ENCODE measurements at places on chromosomes 12 and 14.

GRCh38 chr14:95270203-95270602 lies 49.5 kb downstream of the CLMN start:
- DNase-seq = no peak

- peak; percentile 40 for DNase-seq
These were observed 21.7 kb upstream of the SLC10A1 start for GRCh38 chr14:69818758-69819191.

GRCh38 chr14:97410667-97411620 lies 613.8 kb downstream of the VRK1 start:
- DNase-seq = no peak

DNA sequence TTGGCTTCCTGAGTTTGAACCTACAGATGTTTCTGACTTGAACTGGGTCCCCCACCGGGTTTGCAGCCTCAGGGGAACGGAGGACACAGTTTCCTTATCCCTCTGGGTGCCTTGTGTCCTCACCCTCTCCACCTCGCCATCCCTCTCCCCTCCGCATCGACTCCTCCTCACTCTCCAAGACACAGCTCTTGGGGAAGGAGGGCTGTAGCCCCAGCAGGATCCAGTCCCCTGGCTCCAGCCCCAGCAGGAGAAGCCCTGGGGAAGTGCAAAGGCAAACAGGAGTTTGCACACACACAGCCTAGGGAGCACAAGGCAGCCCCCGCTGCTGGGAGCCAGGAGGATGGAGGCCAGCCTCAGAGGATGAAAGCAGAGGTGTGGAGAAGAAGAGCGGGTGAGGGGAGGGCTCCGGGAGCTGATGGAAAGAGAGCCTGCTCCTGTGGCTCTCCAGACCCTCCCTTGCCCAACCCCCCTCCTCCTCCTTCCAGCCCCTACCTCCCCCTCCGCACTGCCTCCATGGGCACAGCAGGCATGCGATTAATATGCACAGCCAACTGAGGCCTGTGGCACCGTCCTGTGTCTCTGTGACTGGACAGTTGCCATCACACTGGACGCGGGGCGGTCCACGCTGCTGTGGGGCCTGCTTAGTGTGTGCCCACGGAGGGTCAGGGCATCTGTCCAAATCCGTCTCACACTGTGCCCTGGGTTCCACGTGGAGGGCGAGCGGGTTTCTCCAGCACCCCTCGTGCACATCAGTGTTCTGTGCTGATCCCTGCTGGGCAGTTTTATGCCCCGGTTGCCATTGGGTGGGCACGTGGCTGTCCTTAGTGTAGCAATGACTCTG lies 193.7 kb upstream of the DIO3 start:
- no peak for DNase-seq

- no peak for DNase-seq
These were observed 114.3 kb upstream of the PDZRN4 start for GRCh38 chr12:41073633-41074472.

DNA sequence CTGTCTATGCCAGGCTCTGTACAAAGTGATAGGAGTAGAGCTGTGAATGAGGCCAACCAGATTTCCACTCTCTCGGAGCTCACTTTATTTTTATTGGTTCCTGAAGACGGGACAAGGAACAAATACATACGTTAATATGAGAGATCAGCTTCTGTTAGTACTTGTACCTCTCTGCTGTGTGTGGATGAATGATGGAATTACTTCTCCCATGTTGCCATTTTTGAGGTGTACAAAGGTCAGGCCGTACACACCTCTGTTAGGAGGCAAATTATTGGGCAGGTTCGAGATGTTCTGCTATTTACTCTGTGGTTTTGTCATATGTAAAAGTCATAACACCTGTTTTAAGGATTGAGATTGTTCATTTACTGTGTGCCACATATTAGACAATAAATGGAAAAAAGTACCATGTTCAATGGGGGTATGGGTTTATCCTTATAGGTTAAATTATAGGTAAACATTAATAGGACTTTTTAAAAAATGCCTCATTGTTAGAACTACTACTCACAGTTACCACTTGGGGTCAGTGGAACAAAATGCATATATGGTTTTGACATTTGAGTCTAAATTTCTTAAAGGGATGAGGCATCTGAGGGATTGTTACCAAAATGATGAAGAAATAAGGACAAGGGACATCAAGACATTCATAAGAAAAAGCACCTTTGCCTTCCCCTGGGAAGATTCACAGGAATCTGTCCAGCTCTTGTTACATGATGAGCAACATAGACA lies 26.9 kb downstream of the WBP11 start:
- DNase-seq = no peak
